ENCODE measurements at places on chromosomes 3 and 15. TPM values are rescaled to one million over a fixed set of nuclear protein-coding genes. Genes with fewer than 3 reads are reported as not detected.

The PTH1R gene
- total RNA-seq = 0.29 TPM

The SLC41A3 gene
- total RNA-seq = 59.4 TPM

The SYNM gene
- 4.0 TPM for total RNA-seq

The ZNF501 gene
- 7.2 TPM for total RNA-seq

The SERPINI2 gene
- not detected for total RNA-seq

The TIGIT gene
- total RNA-seq = not detected

The CPB1 gene
- total RNA-seq = 1.1 TPM

The MYO5C gene
- under 0.01 TPM for total RNA-seq
